ENCODE measurements at places on chromosomes 12 and 14.

DNA sequence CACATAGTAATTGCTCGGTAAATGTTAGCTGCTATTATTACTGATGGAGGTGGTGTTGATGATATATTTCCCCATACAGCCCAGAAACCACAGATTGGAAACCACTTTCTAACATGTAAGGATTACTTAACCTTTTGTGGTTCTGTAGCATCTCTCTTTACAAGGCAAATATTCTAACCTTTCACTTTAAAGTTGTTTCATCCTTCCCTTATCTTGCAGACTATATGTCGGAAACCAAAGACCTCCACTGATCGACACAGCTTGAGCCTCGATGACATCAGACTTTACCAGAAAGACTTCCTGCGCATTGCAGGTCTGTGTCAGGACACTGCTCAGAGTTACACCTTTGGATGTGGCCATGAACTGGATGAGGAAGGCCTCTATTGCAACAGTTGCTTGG lies 75.8 kb downstream of the FRMD6 start:
- no peak for DNase-seq

DNA sequence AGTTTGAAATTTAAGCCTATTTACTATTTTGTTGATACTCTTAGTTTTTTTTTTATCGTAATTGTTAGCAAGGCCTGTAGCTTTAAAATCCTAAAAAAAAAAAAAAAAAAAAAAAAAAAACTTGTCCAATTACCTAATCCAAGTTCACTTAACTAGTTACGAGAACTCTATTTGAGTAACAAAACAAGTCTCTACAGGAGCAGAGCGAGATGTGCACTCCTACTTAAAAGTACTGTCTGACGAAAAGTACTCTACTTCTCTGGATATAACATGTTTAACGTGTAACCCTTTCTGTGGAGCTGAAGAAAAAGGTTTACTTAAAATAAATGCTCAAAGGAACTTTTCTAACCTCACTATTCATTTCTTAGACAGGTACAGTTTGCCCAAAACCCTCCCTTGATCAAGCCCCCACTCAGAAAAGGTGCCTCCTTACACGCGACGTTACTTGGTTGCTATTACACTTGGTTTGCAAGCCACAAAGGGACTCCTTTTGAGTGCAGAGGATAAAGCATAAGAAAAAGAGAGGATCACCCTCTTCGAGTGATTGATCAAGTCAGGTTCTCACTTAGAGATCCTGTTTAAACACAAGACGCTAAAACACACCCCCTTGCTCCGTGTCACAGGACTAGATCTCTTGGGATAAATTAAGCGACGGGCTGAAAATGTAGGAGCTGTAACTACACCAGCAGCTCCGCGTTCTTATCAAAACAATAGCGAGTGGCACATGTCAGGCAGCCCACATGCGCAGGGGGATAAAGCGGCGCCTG lies 2.2 kb downstream of the BAZ1A start:
- DNase-seq = peak; percentile 70

DNA sequence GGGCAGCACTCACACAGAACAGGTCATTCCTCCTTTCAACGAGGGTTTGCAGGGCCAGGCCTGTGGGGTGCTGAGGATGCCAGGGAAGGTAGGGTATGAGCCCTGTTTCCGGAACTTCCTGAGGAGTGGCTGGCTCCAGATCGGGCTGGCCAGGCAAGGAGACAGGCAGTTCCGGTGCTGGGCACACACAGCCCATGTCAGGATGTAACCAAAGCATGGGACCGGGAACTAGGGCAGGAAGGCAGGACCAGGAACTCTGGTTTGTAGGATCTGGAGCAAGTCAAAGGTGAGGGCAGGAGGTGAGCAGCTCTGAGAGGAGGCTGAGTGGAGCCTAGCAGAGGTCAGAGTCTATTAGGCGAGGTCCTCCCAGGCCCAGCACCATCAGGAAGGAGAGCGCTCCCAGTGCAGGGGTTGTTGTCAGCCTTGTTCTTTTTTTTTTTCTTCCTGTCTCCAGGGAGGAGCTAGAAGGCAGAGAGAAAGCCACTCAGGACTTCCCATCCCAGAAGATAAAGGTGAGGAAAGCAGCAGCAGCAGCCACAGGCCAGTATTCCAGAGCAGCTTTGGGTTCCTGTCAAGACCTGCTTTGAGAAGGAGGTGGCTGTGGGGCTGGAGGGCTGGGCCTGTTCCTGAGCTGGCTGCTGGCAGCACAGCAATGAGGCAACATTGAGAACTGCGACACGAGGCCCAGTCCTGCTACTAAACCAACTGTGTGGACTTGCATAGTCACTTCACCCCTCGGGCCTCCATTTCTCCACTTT lies 49.0 kb upstream of the PTGR2 start:
- DNase-seq = no peak

- DNase-seq = no peak
These were observed 1.1 kb downstream of the KIF5A start for GRCh38 chr12:57550641-57551549.

GRCh38 chr14:92323011-92323915 lies at the start of gene SLC24A4:
Gene SLC24A4, plus strand, starts transcription at chr14:92323165. Its CDS starts 666 bp downstream, at chr14:92323831.
- no peak for DNase-seq

- DNase-seq = no peak
These were observed 9.0 kb downstream of the SP1 start for GRCh38 chr12:53388932-53389331.
